ENCODE measurements at places on chromosomes 2 and 18. TPM values are rescaled to one million over a fixed set of nuclear protein-coding genes. Genes with fewer than 3 reads are reported as not detected.

DNA sequence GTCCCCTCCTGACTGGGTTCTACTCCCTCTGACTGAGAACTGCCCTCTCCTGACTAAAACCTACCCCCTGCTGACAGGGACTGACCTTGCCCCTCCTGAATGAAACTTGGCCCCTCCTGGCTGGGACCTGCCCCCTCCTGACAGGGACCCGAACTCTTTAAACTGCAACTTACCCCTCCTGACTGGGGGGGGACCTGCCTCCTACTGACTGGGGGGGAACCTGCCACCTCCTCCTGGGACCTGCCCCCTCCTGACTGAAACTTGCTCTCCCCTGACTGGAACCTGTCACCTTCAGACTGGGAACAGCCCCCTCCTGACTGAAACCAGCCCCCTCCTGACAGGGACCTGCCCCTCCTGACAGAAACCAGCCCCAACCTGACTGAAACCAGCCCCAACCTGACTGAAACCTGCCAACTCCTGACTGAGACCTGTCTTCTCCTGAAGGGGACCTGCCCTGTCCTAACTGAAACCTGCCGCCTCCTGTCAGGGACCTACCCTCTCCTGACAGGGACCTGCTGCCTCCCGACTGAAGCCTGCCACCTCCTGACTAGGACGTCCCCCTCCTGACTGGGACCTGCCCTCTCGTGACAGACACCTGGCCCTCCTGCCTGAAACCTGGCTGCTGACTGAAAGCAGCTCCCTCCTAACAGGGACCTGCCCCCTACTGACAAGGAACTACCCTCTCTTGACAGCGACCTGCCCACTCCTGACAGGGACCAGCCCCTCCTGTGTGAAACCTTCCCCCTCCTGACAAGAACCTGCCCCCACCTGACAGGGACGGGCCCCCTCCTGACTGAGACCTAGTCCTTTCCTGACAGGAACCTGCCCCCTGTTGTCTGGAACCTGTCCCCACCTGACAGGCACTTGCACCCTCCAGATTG, 87.1 kb downstream of the PXDN start:
- no peak for DNase-seq

DNA sequence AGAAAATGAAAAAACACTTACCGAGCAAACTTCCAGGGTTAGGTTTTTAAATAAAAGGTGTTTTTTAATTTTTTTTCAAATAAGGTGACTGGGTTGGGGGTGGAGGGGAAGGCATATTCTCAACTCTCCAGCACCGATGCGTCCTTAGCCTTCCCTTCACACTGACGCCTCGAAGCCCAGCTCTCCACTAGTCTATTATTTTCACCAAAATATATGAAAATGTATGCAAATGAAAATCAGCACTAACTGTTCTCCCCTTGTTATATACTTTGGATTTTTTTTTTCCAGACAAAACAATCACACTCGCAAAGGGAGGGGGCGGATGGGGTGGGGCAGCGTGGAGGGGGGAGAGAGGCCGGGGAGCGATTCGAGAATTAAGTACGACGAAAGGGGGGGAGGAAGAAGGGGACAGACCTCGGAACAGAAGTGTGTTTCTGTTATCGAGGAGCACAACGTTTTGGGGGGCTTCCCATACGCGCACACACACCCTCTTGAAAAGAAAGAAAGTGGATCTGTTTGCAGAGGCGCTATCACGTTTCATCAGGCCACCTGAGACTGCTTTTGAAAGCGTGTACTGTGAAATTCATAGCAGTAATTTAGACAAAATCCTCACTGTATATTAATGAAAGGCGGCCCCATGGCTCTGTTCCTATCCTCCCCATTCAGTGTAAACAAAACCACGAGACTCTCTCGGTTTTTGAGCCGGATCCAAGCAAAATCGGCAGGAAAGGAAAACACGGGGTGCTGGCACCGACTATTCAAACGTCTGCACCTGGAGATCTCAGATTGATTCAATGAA, 2.4 kb upstream of the POU3F3 start:
- peak; percentile 21 for DNase-seq

DNA sequence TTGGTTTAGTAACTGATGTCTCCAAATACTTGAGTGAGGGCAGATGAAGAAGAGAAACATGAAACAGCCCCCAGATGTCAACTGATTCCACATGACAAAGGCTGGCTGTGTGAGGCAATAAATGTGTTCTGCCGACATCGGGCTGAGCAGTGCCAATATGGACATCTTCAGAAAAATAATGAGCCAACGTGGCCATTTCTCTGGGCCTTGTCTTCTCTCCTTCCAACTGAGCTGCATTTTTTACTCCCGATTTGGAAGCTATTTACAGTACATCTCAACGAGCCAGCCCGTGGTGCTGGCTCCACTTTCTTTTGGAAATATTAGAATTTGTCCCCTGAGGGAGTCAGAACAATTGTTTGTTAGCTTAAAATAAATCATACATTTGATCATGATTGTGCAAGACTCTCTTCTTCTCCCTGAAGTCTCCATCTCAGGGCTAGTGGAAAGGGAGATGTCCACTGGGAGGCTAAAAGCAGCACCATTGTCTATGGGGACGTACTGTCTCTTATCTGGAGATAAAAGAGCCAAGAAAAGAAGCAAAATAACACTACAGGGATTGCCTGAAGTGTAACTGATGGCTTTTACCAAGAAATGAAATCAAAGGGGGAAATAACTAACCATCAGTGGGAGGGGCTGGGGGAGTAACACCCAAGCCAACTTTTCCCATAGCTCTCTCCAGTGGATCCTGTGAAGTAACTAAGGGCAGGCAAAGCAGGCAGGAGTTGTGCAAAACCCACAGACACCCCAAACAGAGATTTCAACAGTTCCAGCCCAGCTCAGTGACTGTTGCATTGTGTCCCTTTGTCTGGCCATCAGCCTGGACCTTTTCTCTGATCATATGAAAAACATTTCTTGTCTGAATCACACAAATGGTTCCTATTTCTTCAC, 114.8 kb downstream of the RDH14 start:
- no peak for DNase-seq

DNA sequence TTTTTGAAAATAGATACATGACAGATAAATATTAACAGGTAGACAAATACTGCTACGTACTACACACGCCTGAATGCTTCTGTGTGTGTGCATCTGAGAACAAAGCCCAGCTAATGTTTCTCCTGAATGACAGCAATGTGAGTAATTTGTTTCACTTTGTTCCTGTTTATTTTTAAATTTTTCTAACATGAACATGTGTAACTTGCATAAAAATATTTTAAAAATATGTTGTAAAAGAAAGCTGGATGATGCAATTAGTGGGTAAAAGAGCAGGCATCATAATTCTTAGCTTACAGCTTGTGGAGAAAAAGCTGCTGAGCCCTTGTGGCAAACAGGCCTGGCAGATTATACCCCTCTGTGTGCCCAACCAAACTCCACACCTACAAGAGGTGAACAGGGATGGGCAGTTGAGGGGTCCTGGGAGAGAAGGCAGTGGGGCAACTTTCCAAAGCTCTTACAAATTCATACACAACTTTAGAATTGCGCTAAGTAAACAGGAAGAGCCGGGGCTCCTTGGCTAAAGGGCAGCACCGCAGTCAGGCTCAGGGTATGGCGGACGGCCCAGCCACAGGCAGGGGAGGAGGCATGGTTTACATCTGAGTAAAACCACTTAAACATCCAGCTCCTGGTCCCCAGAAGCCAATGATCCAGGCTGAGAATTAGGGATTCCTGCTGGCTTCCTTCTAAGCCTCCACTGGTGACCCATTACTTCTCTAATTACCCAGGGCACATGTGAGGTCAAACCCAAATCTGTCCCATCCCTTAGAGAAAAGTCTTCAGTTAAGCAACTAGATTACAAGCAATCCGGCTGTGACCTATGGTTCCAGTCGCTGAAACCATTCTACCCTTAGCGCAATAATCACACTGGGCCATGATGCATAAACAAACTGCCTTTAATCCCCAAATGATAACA, 14.0 kb downstream of the PXDN start:
- no peak for DNase-seq

- DNase-seq = no peak
These were observed 154.9 kb upstream of the NDUFV2 start for GRCh38 chr18:8947566-8947965.

GRCh38 chr2:236875906-236876505, 209.7 kb upstream of the COPS8 start:
- DNase-seq = no peak

Gene ABCB11
- polyA plus RNA-seq = 0.10 TPM

Gene SLC16A14
- polyA plus RNA-seq = 7.9 TPM

Gene SERPINB11
- not detected for polyA plus RNA-seq

DNA sequence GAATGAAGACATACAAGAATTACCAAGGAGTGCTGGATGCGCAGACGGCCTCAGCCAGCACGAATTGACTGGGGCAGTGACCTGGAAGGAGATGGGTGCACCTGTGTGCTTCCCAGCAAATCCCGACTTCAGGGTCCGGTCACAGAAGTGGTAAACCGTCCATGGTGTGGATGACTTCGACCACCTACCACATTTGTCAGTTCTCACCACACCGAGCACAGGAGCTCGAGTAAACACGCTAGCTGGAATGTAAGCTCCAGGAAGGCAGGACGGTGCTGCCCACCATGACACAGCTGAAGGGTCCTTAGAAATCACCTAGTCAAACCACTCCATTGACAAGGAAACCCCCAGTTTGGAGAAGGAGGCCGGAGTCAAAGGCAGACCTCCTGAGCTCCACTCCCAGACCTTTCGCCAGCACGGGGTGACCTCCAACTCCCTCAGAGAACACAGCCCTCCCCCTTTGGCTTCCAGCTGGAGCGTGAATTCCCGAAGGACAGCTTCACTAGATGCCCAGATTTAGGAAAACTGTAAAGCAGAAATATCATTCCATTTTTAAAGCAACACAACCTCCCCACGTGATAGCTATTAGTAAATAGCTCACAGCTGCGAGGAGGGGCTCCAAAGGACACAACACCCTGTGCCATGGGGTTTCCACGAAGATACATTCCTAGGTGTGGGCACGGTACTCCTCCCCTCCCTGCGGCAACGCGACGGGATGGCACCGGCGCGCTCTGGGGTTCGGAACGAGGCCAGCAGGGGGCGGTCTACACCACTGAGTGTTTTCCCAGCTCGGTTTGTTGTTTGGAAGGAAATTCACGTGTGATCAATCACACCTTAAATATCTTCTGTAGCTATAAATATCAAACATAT, 34.1 kb upstream of the GNAL start:
- no peak for DNase-seq

- DNase-seq = no peak
These were observed 14.0 kb upstream of the MAPRE2 start for GRCh38 chr18:35027206-35027605.

Gene TBR1
- 0.03 TPM for polyA plus RNA-seq

DNA sequence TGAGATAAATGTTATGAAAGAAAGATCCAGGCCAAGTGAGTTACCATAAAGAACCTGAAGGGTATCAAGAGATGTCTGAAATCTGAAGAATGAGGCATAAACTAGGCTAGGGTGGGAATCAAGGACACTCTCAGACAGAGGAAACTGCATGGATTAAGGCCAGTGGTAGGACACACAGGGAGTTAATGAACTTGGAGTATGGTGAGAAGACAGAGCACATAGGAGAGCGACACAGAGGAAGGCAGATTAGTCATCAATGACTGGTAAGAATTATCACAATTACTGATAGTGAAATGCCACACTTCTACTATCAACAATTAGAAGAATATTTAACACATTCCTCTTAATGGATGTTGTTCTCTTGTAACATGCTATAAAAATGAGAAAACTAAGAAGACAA, 76.9 kb downstream of the TTC21B start:
- DNase-seq = no peak

- DNase-seq = no peak
These were observed 28.1 kb downstream of the PTPN2 start for GRCh38 chr18:12855916-12856315.

DNA sequence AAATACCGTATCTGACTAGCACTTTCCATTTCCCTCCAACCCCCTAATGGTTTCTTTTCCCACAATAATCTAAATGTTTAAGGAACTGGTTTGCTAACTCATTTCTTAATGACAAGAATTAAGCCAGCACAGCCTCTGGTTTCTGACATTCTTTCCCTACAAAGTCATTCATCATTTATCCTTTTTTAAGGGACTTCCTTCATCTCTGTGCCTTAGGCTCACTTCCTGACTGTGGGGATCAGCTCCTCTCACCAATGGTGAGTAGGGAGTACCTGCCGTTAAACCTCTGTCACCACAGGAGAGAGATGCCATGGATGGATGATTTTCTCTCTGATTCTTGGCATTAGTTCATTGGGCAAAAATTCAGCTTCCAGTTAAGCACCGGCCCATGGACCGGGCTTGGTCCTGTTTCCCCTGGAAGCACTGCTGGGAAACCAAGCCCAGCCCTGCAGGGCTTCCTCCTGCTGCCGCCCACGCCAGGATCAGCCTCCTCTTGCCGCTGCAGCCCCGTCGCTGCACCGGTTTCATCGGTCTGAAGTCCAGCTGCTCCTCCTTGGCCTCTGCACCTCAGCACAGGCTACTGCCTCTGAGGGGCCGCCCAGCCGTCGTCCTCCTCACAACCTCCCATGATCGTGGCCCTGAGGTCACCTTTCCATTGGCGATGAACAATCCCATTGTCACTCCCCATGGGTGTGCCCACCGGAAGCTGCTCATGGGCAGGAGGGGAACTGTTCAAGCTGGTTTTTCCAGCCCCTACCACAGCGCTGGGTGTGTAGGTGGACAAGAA, 64.0 kb upstream of the ZNF516 start:
- DNase-seq = no peak

DNA sequence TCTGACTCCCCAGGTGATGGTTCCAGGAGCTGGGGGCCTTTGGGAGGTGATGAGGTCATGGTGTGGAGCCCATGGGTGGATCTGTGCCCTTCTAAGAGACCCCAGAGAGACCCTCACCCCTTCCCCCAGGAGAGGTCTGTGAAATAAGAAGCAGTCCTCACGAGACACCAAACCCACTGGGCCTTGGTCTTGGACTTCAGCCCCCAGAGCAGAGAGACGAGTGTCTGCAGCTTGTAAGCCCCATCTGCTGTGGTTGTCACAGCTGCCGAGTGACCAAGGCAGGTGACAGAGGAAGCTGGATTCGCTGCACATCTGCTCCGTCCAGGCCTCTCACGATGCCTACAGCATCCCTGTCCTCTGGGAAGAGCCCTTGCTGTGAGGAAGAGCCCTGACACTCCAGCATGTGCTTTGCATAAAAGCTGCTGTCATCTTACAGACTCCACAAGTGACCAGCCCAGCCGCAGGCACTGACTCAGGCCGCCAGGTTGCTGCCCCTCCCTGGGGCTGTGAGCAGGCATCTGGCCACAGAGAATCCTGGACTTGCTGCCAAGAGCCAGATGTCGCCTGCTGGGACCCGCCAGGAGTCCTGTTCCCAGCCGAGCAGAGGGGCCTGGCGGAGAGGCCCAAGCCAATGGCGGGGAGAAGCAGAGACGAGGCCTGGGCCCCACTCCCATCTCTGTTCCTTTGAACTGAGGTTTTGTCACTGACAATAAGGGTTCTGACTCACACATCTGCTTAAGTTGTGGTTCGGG, 150.8 kb downstream of the PXDN start:
- DNase-seq = no peak

GRCh38 chr2:10183146-10183675, 60.7 kb downstream of the RRM2 start:
- DNase-seq = no peak
